Stimulated activated CD8-positive, alpha-beta memory T cell treated with anti-CD3 and anti-CD28 coated beads, Interleukin-4, amount 100 ng/mL, for 1 hour (primary cell): ENCODE measurements at places on chromosomes 5 and 9.
A peak's percentile ranks its signal among the peaks of the same experiment; 100 is the strongest.

GRCh38 chr5:67165526-67166459, 30.8 kb downstream of the CD180 start:
- peak; percentile 63 for DNase-seq

GRCh38 chr5:121581588-121581987, 270.1 kb upstream of the FTMT start:
- no peak for DNase-seq

- no peak for DNase-seq
Observed at GRCh38 chr5:38478878-38479277, 77.6 kb downstream of the LIFR start.

- no peak for DNase-seq
Observed at GRCh38 chr9:110320651-110321445, 16.8 kb downstream of the TXNDC8 start.

GRCh38 chr5:139422307-139422893, 16.9 kb downstream of the DNAJC18 start:
- DNase-seq = no peak

GRCh38 chr9:23552876-23553601, 273.0 kb downstream of the ELAVL2 start:
- DNase-seq = no peak

DNA sequence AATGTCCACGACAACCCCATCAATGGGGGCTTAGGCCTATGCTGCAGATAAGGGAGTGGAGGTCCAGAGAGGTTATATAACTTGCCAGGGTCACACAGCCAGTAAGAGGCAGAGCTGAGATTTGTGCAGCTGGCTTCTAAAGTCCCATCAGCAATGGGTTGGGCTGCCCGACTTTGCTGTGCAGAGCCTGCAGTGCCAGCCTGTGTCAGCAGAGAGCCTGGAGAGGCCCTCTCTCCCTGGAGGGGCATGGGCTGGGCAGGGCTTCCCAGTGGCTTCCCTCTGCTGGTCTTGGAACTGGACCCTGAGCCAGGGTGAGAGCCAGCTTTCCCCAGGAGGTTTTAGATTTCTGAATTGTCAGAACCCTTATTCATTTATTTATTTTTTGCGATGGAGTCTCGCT, 77.2 kb upstream of the RAPGEF1 start:
- no peak for DNase-seq

- DNase-seq = no peak
Observed at GRCh38 chr5:142814122-142814521, 43.9 kb downstream of the ARHGAP26 start.

DNA sequence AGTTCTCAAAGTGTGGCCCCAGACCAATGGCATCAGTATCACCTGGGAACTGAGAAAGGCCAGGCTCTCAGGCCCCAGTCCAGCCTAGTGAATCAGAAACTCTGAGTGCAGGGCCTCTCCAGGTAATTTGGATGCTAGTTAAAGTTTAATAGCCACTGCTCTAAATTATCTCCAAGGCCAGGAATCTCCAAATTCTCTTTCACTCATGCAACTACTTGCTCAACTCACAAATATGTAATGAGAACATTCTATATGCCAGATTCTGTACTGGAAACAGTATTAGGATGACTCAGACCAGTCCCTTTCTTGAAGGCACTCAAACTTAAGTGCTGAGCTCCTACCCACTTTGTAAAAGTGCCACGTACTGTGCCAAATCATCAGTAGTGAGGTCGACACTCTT, 84.6 kb downstream of the PAPPA start:
- no peak for DNase-seq

GRCh38 chr5:149636861-149637246, 55.6 kb downstream of the ARHGEF37 start:
- peak; percentile 41 for DNase-seq

DNA sequence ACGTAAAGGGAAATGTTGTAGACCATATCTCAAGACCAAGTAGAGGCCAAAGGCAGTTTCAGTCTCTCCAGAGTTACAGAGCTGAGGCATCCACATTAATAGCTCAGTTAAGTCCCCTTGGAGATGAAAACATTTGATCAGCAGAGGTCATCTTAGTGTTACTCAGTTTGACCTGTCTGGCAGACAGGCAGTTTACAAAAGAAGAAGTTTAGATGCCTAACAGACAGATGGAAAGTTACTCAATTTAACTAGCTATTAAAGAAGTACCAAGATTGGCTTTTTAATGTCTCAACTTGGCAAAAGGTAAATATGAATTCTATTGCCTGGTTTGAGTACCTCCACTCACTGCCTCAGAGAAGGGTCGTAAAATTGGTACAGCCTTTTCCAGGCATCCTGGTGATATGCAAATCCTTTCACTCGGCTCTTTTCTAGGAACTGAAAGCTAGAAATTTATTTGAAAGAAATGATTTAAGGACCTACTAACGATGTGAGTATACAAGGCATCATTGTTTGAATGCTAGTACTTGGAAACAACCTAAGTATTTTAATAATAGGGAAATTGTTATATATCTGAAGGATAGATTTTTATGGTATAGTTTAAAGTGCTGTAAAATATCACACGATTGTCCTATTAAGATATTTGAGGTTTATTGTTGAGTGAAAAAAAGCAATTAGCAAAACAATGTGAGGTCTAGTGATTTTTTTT, 14.8 kb downstream of the ACO1 start:
- no peak for DNase-seq

- DNase-seq = no peak
Observed at GRCh38 chr5:99104538-99105132, 175.8 kb upstream of the CHD1 start.

DNA sequence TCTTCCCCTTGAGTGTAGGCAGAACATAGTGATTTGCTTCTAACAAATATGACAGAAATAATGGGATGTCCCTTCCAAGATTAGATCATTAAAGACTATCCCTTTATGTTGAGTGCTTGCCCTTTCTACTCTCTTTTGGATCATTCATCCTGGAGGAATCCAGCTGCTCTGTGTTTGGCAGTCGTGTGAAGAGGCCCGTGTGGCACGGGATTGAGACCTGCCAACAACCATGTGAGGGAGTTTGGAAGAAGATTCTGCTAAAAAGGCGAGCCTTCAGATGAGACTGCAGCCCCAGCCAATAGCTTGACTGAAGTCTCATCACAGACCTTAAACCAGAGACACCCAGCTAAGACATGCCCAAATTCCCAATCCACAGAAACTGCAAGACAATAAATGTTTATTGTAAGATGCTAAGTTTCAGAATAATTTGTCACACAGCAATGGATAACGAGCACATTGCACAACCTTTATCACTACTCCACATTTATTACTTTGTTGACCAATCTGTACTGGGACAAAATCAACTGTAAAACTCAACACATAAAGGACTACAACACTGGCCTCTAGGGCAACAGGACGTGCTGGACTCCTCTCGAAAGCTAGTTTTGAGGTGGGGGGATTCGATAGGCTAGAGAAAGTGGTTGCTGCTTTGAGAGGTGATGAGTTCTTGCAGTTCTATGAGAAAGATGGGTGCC, 42.8 kb downstream of the ANGPTL2 start:
- DNase-seq = no peak

- DNase-seq = no peak
Observed at GRCh38 chr9:80059979-80060378, 488.2 kb downstream of the TLE4 start.

DNA sequence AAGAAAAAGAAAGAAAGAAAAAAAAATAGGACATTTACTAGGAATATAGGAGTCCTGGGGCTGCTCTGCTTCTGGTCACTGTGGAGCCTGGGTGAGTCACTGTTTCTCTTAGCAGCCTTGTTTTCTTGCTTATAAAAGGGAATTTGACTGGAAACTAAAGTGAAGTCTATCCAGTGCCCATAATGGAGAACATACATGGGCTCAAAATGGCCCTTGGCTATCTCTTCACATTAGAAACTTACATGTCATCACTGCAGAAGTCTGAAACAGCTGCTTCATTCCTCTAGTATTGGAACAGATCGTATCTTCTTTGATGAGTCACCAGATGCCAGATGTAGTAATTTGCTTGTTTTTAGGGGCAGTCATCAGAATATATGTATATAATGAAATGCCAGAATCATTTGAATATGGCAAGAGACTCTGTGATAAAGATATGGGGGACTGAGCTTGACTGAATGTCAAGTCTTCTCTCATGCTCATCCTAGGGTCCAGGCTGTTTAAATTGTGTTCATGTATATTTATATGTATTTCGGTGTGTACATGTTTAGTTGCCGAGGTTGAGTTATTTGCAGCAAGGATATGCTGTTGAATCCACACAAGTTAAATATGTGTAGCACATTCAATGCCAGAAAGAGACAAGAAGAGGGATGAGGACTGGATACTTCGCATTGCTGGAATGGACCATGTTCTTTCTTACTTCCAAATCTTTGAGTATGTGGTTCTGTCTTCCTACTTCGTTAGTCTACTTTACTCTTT, 56.7 kb downstream of the SGCD start:
- DNase-seq = no peak

DNA sequence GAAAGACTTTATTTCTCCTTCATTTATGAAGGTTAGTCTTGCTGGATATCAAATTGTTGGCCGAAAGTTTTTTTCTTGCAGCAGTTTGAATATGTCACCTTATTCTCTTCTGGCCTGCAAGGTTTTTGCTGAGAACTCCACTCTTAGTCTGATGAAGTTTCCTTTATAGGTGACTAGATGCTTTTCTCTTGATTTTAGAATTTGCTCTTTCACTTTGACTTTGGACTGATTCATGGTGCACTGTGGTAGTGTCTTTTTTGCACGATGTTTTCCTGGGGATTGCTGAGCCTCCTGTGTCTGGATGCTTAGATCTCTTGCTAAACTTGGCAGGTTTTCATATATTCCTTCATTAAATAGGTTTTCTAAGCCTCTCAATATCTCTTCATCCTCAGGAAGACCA, 12.4 kb downstream of the AHRR start:
- DNase-seq = no peak

DNA sequence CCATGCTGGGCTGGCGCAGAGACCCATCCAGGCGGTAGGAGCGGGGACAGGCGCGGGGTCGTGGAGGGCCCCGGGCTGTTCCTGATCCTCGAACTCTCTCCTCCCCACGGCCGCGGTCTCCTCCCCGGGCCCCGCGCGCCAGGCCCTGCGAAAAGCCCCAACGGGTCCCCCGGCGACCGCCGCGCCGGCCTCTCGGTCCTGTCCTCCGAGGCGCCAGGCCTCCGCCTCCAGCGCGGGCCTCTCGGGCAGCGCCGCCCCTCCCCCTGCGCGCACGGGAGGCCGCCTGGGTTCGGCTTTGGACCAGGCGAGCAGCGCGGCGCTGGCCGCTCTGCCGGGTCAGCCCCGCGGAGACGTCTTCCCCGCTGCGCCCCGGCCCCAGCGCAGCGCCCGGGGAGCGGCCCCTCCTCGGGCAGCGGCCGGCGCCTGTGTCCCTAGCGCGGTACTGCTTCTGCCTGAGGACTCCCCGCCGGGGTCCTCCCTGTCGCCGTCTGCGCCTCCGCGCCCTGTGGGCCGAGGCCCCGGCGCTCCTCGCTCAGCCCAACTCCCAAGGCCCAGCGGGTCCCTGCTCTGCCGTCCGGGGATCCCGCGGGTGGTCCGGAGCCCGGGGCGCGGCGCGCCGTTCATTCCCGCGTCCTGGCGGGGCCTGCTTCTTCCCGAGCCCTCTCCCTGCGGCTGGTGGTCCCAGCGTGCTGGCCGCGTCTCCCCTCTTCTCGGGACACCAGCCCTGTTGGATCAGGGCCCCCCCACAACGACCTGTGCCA, 13.4 kb downstream of the COL23A1 start:
- no peak for DNase-seq

DNA sequence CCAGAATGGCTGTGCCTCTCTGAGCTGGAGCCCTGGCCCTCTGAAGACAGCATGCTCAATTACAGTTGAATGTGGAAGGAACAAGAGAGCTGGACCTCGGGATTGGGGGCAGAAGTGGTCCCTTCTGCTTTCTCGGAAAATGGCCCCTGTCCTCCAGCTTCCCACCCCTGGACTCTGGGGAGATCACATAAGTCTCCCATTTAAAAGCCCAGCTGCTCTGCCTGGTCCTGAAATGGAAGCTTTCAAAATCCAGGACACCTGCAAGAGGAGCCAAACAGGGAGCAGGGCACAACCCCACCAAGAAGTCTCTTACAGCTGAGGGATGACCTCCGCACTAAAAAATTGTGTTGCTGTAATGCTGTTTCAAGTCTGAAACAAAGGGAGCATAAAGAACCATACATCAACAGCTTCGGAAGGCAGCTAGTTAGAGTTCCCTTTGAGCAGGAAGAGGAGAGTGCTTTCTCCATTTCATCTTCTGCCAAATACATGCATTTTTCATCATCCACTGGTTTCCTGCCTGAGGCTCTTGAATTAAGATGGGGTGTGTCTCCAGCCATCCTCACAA, 48.2 kb downstream of the TGFBI start:
- no peak for DNase-seq

DNA sequence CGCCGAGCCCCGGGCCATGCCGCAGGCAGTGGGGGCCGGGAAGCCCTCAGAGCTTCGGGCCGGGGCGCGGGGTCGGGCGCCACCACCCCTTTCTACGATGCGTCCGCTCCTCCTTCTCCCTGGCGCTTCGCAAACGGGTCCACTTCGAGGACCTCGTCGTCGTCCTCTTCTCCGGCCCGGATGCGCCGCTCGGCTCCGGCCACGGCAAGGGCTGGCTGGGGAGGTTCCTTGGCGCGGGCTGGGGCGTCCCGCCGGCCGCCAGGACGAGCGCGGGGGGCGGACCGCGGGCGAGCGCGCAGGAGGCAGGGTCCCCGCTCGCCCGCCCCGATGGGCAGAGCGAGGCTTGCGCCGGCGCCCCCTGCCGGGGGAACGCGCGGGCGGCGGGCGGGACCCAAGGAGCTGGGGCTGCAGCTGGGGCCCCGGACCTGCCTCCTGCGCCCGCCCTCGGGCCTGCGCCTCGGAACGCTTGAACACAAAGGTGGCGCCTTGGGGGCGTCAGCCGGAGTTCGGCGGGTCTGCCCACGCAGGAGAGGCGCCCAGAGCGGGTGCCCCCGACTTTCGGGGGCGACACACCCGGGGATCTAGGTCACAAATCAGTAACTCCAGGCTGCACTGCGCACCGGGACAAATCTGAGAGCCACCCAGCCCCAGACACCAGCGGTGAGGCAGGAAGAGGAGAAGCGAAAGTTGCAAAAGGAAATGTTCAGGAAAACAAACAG, at the start of gene ROR2:
ROR2 (minus strand) TSS at position 283 of the 719 bp plus-strand sequence.
- no peak for DNase-seq

GRCh38 chr5:35651002-35651756, 33.5 kb downstream of the SPEF2 start:
- DNase-seq = peak; percentile 32

GRCh38 chr5:83142526-83142925, 65.2 kb downstream of the XRCC4 start:
- DNase-seq = no peak

DNA sequence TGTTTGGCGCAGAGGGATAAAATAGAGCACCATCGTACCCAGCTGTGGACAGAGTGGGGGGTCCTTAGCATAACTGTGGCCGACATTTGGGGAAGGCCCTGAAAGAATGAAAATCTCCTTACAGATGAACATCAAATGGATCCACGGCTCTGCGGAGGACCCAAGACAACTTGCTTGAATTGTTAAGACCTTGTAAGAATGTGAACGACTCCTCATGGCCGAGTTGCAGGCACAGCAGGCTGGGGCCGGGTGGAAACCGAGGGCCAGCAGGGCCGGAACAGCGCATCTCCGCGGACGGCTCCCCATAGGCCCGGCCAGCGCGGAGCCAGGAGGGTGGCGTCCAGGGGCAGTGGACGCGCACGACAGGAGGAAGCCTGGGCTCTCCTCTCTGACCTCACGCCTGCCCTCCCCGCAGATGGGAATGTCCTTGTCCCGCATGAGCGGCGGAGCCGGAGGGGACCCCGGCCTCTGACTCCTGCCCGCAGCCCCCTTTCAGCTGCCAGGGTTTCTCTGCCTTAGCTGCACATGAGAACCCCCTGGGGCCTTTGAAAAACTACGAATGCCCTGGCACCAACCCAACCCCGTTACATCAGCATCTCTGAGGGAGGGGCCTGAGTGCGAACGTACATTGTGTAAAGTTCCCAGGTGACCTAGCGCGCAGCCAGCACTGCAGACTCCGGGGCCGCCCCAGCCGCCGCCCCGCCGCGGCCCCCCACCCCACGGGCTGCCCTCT, 36.2 kb upstream of the PTCH1 start:
- no peak for DNase-seq
